ENCODE measurements at places on chromosomes 6 and 20. TPM values are rescaled to one million over a fixed set of nuclear protein-coding genes. Genes with fewer than 3 reads are reported as not detected.

ARMH2 gene
- not detected for polyA plus RNA-seq

HLA-DRB1 gene
- polyA plus RNA-seq, result not detected

NT5E gene
- 443 TPM for polyA plus RNA-seq

FGD2 gene
- not detected for polyA plus RNA-seq

TRIM38 gene
- polyA plus RNA-seq, result 0.62 TPM

MRPL14 gene
- polyA plus RNA-seq, result 97.0 TPM
